SJSA1 (cell line): ENCODE measurements at places on chromosomes 6 and 20. TPM values are rescaled to one million over a fixed set of nuclear protein-coding genes. Genes with fewer than 3 reads are reported as not detected.

CDYL gene
- 23.9 and 36.1 TPM in 2 replicates for total RNA-seq

NHLRC1 gene
- 1.3 and 4.6 TPM in 2 replicates for total RNA-seq

TCP11 gene
- 0.60 and 1.6 TPM in 2 replicates for total RNA-seq

ESR1 gene
- not detected in 2 replicates for total RNA-seq

HINT3 gene
- 16.9 and 26.2 TPM in 2 replicates for total RNA-seq

PRL gene
- total RNA-seq: not detected in 2 replicates

DNA sequence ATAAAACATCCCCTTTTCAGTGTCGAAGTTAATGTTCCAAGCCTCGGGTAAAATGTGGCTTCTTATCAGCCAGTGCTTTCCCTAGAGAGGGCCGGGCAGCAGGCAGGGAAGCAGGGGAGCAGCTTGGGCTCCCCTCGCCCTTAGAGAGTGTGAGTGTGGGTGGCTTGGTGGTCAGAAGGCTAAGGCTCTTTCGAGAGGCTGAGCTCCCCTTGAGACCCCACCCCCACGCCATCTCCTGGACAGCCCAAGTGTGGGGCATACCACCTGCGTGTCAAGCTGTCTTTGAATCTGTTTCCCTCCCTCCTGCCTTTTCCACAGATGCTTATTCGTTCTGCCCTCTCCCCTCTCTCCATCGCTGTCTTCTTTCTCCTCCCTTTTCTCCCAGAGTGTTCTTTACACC, 95.1 kb upstream of the FOXP4 start:
- no peak for DNase-seq

DNA sequence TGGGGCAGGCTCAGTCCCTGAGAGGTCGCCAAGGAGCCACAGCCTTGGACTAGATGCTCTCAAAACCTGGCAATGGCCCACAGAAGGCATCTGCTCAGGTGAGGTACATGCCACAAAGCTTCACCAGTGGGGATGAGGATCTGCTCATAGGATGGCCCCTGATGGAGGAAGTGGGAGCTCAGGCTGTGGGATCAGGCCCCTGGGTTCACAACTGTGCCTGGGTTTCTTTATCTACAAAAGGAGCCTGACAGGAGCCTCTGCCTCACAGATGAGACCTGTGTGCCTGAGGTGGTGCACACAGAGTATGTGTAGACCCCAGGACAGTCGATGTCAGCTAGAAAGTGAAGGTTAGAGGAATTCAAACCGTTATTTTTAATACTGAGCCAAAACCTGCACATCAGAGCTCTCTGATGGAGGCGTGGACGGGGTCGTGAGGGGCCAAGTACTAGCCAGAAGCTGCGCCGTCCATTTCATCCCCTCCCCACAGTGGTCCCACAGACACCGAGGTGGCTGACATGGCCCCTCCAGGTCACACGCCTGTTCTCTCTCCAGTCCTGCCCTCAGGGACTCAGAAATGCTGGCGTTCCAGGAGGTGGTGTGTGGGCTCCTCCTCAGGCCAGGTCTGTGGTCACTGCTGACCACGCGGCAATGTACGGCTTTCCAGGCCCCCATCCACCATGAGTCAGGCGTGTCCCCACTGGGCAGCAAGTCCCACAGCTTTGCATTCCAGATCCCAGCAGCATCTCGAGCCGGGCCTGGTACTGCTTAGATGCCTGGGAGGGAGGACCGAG, 33.3 kb downstream of the NTSR1 start:
- no peak for DNase-seq

GRCh38 chr6:10719964-10720264, 3.0 kb upstream of the TMEM14C start:
- peak; percentile 51 for DNase-seq

GRCh38 chr6:80442366-80442765, 335.9 kb downstream of the BCKDHB start:
- no peak for DNase-seq

GRCh38 chr6:14996892-14997291, 249.0 kb upstream of the JARID2 start:
- no peak for DNase-seq

- DNase-seq: no peak
Observed at GRCh38 chr20:62609811-62610757, 32.2 kb upstream of the SLCO4A1 start.

DNA sequence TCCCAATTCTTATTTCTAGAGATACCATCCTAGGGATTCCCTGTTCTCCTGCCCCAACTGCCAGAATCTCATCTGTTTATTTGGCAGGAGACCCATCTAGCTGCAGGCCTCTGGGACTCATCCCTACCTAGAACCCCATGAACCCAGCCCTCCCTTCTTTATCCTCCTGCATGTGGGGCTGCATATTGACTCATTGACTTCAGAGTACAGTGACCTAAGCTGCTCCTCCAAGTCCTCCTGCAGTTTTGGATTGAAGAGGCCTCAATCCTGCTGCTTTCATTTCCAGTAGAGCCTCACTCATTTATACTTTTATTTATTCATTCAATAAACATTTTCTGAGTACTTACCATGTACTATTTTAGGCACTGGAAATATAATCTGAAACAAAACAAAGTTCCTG, 11.6 kb downstream of the TMEM200A start:
- no peak for DNase-seq

GRCh38 chr6:83838727-83839126, 14.4 kb upstream of the RIPPLY2 start:
- DNase-seq: no peak

GRCh38 chr6:49550492-49551077, at the start of gene C6orf141:
Gene C6orf141, plus strand, starts transcription at chr6:49550668. Its CDS starts 125 bp downstream, at chr6:49550793.
- no peak for DNase-seq

- no peak for DNase-seq
Observed at GRCh38 chr20:24577271-24577909, 108.0 kb downstream of the SYNDIG1 start.
